ENCODE measurements at places on chromosomes 13 and 19.

GRCh38 chr19:3573162-3573857 is 566 bp downstream of the HMG20B start:
- DNase-seq, result no peak

DNA sequence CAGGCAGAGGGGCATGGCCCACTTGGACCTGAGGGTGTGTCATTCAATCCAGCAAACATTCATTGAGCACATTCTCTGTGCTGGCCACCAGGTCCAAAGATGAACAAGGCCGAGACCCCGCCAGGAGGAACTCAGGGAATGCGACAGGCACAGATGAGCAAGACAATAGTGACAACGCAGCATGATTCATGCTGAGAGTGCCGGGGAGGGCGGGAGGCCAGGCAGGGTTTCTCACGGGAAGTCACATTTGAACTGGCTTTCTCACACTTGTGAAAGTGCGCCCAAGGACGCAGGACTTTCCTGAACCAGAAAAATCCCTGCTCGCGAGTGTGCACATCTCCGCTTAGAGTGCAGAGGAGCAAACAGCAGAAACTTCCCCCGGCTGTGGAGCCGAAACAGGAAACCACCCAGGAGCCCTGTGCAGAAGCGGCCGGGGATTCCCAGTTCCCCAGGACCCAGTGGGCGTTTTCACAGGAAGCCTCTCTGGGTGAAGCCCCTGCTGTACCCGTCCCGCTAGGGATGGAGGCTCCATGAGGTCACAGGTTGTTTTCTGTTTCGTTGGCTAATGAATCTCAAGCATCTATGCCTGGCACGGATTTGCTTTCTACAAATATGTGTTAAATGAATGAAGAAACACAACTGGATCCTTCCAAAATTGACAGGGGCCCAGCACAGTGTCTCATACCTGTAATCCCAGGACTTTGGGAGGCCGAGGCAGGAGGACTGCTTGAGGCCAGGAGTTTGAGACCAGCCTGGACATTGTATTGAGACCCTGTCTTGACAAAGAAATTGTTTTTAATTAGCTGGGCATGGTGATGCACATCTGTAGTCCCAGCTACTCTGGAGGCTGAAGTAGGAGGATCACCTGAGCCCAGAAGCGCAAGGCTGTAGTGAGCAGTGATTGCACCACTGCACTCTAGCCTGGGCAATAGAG is 68.4 kb upstream of the TM9SF2 start:
- DNase-seq, result peak; percentile 84

GRCh38 chr13:99303863-99304521 is 3.2 kb downstream of the GPR183 start:
- DNase-seq, result no peak

- no peak for DNase-seq
These were observed 146.2 kb downstream of the UGGT2 start for GRCh38 chr13:95906999-95907398.

GRCh38 chr19:29596885-29597525 is 9.1 kb upstream of the POP4 start:
- DNase-seq, result peak; percentile 9

- DNase-seq, result no peak
These were observed 426.2 kb upstream of the KLHL1 start for GRCh38 chr13:70534466-70534865.

- DNase-seq, result no peak
These were observed 11.8 kb downstream of the PALM start for GRCh38 chr19:720345-721160.

GRCh38 chr13:44697058-44697457 is 120.9 kb upstream of the TSC22D1 start:
- no peak for DNase-seq

DNA sequence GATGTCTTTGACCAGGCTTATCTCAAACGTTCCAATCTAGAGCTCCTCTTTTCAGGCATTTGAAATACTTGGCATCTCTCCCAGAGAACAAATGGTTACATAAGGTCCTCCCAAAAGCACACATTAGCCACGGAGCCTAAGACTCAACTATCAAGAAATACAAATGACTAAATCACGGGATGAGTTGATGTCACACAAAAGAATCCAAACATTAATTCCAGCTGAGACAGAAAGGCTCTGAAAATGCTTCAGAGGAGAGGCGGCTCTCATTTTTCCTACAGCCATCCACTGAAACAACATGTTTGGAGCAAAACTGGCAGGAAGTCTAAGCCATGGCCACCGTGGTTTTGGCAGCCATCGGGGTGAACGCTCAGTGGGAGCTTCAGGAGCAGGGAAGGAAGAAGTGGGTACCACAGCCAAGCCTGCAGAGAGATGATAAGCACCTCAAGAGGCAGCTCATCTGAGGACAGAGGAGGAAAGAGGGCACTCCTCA is 122.5 kb downstream of the STK24 start:
- DNase-seq, result peak; percentile 67

DNA sequence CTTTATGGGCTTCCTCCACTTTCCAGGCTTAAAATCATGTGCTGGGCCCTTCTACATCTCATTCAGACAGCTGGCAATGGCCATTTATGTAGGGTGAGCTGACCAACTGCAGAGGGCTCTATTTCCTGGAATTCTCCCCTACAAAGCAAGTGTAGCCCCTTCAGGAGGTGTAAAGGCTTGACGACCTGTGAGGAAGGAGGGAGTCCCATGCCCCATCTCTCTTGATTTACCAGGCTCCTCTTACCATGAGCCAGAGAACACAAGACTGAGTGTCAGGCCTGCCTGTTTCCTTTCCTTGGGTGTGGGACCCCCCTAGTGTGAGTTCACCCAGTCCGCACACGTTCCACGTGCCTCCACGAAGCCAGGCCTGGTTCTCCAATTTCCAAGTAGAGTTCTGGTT is 16.6 kb downstream of the ZNF536 start:
- no peak for DNase-seq

- no peak for DNase-seq
These were observed 19.0 kb downstream of the BIVM start for GRCh38 chr13:102817907-102818306.

GRCh38 chr13:44437356-44438233 is 64.0 kb downstream of the SERP2 start:
- no peak for DNase-seq

DNA sequence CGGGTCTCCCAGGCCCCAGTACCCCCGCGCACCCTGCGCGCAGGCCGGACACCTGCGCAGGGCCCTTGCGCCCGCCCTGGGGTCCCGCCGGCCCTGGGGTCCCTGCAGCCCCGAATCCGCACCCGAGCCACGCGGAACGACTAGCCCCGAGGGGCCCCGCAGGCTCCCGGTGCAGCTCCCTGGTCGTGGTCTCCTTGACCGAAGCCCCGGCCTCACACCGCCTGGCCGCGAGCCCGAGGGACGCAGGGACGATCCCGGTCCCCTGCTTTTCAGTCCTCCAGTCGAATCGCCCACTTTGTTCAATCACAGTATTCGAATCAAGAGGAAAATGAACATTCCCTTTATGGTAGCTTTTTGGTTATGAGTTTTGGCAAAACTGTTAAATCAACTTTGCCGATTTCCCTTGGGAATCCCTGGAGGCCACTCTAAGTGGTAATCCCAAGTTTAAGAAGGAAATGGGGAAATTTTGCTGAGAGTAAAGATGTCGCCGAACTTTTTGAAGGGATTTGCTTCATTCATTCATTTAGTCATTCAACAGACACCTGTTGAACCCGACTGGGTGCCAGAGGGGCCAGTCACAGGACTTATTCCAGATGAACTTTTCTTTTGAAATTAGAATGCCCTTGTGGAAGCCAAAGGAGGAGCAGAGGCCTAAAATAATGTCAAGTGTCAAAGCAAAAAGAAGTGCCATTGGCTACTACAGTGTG is 75.0 kb downstream of the ZIC5 start:
- no peak for DNase-seq

GRCh38 chr13:56396318-56396717 is 744.4 kb upstream of the PRR20A start:
- no peak for DNase-seq

- DNase-seq, result no peak
These were observed 5.9 kb downstream of the TRAPPC6A start for GRCh38 chr19:45172173-45172572.

DNA sequence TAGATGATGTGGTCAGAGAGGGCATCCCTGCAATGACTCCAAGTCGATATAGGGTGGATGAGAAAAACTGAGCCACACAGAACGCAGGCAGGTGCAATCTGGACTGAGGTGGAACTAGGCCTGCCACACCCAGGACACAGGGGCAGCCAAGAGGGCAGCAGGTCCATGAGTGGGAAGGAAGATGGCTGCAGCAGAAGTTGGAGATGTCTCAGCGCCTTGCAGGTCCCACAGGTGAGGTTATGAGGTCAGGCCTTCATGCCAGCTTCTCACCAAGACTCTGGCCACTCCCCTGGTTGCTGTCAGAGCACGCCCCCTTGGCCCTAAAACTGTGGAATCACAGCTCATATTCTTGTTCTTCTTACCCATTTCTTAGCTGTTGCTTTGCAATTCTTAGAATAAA is 147.7 kb upstream of the VSTM2B start:
- DNase-seq, result no peak

GRCh38 chr19:5128936-5129389 is 160.1 kb downstream of the KDM4B start:
- DNase-seq, result peak; percentile 34

GRCh38 chr13:40960716-40961115 is 58.4 kb downstream of the ELF1 start:
- no peak for DNase-seq

DNA sequence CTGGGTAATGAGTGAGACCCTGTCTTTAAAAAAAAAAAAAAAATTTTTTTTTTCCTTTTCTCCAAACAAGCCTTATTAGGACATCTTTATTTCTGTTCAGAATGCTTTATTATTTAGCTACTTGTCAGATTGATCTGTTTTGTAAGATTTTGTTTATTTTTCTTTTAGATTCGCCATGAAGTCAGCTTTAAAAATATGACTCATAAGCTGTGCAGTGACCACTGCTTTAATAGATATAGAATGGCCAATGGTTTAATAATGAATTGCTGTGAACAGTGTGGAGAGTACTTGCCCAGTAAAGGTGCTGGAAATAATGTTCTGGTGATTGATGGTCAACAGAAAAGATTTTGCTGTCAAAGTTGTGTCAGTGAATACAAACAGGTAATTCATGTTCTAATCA is 47.7 kb downstream of the ZMYM2 start:
- peak; percentile 6 for DNase-seq

GRCh38 chr13:87331178-87331577 is 340.0 kb upstream of the SLITRK5 start:
- no peak for DNase-seq

- DNase-seq, result no peak
These were observed 299.3 kb upstream of the SLITRK6 start for GRCh38 chr13:86098511-86098910.

DNA sequence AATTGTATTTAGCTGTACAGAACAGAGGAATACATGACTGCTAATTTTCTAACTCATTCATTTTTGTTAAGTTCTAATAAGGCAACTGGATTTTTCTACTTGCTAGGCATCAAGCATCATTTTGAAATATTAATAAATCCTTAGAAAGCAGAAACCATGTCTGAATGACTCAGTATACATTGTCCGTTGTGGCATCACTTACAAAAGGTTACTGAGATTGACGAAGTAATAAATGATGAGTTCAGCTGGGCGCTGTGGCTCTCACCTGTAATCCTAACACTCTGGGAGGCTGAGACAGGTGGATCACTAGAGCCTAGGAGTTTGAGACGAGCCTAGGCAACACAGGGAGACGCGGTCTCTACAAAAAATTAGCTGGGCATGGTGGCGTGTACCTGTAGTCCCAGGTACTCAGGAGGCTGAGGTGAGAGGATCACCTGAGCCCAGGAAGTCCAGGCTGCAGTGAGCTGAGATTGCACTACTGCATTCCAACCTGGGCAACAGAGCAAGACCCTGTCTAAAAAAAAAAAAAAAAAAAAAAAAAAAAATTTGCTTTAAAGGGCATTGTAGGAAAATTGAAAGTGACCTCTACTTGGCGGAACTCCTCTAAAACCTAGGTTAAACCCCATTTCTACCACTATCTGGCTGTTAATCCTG is 36.6 kb downstream of the LHFPL6 start:
- DNase-seq, result no peak

DNA sequence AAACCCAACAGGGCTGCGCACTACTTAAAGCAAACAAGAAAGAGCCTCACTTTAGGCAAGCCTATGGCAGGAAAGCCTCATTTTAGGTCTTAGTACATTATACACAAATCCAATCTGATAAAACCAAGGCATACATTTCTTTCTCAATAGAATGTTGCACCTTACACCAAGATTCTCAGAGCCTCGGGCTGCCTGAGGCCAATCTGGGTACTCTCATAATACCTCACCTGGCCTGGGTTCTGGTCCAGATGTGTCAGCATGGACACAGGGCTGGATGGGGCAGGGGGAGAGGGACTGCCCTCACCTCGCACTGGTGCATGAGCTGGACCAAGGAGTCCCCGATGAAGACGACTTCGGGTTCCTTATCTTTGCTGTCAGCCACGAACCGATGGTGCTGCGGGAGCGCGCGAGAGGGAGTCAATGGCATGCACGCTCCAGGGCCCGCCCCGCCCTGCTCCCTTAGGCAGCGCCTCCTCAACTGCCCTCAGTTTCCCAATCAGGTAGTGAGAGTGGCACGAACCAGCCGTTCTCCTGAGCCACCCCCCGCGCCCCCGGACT is at the start of gene PRR19:
Gene PRR19, plus strand, starts transcription at position 487 of the 558 bp plus-strand sequence. CDS start 7,453 bp downstream, outside the sequence.
- no peak for DNase-seq

DNA sequence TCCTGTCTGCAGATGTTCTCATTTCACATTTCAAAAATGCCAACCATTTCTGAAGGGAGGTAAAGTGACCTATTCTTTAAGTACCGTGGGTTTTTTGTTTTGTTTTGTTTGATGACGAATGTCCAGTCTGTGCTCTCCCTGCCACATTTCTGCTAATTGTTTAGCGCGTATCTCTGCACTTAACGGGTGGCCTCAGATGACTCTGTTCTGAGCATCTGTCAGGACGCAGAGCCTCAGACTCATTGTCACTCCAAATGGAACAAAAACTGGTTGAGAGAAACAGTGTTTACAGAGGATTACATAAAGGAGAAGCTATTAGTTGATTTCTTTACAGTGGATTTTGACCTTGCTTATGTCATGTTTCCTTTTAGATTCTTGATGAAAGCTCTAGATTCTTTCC is 23.7 kb downstream of the TPP2 start:
- no peak for DNase-seq

DNA sequence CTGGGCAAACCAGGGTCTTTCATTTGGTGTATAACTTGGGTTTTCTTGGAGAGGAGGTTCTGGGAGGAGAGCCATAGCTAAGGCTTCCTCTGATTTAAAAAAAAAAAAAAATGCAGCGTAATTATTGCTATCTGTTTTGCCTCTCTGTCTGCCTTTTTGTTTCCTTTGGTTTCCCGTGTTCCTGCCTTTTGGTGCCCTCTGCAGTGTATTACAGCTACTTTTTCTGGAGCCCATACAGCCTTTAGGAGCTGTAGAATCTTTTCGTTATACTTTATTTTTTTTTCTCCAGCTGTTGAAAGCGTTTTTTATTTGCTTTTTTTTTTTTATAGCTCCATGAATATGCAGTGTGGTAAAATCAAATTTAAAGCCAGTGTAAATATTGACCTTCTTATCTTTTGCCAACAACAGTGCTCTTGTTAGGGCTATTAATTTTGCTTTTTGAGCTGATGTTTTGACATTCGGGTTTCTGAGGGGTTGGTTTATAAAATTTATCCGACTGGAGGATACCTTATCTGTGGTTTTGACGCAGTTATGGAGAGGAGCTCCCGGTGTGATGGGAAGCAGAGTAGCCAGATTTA is 38.1 kb downstream of the ZNF493 start:
- DNase-seq, result no peak

GRCh38 chr19:33488826-33489225 is 32.8 kb downstream of the PEPD start:
- DNase-seq, result no peak
